NCI-H510A (cell line): ENCODE measurements at places on chromosomes 16 and 17.
A peak's percentile ranks its signal among the peaks of the same experiment; 100 is the strongest.

- DNase-seq: no peak
Observed at GRCh38 chr16:58284469-58284868, 10.4 kb downstream of the PRSS54 start.

GRCh38 chr16:75064403-75065148 lies 52.0 kb downstream of the LDHD start:
- DNase-seq: peak; percentile 60

DNA sequence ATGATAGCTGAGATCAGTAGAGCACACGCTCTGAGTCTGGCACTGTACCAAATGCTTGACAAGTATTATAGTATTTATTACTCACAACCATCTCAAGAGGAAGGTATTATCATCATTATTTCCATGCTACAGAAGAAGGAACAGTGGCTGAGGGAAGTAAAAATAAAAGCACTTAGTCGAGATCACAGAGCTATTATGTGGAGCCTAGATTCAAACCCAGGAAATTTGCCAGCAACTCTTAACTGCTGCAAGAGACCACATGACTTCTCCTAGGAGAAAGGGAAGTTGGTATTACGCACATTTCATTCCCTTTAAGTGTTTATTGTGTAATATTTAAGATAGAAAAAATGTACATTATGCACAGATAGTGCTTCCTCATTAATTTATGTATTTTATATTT lies 1.0 kb upstream of the RHOT1 start:
- DNase-seq: no peak

DNA sequence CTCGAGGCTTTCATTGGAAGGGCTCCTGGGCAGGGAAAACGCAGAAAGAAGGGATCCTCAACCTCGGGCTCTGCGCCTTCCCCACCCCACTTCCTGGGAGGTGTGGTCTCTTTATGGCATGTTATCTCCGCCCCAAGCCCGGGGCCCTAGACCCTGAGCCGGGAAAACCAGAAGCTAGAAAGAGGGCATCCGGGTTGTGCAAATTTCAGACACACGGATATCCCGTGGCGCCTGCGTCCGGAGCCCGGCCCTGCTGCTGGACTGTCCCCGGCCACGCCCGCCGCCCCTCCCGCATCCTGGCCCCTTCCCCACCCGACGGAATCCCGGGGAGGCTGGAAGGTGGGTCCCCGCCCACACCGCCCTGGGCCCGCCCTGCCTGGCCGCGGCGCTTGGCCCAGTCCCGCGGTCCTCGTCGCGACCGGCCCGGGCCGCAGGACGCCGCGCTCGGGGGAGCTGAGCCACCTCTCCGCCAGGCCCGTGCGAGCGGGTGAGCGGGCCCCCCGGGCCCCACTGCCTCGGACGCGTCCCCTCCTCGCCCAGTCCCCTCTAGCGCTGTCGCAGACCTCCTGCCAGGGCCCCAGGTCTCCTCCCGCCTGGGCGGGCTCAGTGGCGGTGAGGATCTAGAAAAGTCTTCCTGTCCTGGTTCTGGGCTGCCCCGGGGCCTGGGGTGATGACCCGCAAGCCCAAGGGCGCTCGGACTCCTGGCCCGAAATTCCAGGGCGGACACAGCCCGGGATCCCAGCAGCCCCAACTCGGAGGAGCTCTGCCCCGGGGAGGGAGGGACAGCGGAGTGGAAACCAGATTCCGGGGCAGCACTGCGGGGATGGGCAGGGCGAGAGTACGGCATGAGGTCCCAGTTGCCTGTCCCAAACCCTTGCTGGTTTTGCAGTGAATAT lies at the start of gene SLC16A5:
Gene SLC16A5, plus strand, starts transcription at position 397 of the 896 bp plus-strand sequence. CDS start 5,683 bp downstream, outside the sequence.
- peak; percentile 60 for DNase-seq

DNA sequence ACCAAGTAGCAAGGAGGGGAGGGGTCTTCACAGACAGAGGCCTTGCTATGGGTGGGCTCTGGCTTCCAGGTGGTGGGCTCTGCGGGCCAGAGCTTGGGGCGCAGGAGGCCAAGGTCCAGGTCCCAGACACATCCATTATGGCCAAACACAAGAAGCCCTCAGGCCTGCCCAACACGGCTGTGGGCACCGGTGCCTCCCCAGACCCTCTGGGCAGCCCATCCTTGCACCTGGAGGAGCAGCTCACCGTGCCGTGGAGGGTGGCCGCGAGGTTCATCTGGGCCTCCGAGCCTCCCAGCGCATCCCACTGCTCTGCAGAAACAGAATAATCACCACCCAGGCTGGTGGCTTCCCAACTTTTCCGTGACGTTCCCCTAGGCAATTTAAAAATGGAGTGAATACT lies 55.9 kb downstream of the TBC1D16 start:
- DNase-seq: no peak

- DNase-seq: no peak
Observed at GRCh38 chr16:8639694-8640093, 18.2 kb downstream of the METTL22 start.

DNA sequence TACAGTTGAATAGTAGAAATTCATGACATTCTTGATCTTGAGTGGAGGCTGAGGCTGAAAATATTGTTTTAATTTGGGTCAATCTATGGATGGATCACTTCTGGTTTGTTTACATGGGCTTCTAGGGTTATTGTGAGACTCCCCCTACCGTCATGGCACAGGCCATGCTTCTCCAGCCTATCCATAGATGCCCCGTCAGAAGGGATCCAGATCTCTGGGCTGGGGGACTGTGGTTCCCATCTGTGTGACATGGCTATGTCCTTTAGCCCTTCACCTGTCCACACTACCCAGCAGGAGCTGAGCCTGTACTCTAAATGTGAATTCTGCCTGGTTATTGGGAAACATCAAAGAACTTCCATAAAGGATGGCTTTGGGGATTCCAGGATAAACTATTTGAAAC lies 160.4 kb downstream of the ABCC12 start:
- no peak for DNase-seq

GRCh38 chr16:68752602-68753001 lies 15.5 kb downstream of the CDH1 start:
- DNase-seq: no peak

DNA sequence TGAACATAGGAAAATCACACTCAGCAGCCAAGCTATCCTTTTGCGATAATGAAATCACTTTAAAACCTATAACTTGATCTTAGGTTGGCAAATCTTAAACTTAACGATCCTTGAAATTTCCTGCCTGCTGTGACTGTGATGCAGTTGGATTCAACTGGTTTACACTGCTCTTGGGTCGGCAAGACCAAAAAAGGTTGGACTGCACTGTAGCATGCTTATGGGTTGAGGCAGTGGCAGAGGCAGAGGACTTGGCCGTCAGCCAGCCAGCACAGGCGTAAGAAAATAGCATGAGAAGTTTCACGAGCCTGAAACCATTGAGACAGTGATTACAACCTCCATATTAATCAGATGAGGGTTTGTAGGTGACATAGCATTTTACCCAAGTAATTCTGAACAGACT lies 21.4 kb downstream of the WSB1 start:
- DNase-seq: peak; percentile 54

- DNase-seq: no peak
Observed at GRCh38 chr17:16999931-17000625, 28.2 kb upstream of the TNFRSF13B start.

DNA sequence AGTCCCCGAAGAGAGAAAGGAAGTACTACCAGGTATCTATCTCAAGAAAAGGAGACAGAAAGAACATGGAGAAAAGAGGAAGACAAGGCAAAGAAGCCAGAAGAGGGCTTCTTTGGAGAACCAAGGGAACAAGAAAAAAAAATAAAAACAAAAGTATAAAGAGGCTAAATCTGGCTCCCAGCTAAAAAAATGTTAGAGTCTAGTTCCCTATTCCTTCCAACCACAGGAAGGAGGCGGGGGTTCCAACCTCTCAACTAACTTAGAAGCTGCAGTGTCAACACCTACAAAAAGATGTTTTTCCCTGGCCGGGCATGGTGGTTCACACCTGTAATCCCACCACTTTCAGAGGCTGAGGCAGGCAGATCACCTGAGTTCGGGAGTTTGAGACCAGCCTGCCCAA lies 13.4 kb downstream of the UTP6 start:
- DNase-seq: no peak

DNA sequence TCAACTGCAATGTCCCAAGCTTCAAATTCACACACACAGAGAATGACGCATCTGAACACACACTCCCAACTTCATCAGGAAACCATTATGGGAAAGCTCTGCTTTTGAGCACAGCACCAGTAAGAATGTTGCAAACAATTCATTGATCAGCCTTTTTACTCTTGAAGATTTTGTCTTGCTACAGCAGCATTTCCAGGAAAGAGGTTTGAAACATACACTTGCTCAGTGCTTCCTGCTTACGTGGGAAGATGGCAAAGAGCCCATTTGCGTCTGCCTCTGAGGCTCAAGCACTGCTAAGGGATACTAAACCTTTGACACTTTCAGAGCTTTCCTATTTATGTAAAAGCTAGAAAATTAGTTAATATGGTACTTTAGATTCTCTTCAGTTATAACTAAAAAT lies 77.2 kb upstream of the MON1B start:
- no peak for DNase-seq
